ENCODE measurements at places on chromosomes 4 and X. TPM values are rescaled to one million over a fixed set of nuclear protein-coding genes. Genes with fewer than 3 reads are reported as not detected.

DNA sequence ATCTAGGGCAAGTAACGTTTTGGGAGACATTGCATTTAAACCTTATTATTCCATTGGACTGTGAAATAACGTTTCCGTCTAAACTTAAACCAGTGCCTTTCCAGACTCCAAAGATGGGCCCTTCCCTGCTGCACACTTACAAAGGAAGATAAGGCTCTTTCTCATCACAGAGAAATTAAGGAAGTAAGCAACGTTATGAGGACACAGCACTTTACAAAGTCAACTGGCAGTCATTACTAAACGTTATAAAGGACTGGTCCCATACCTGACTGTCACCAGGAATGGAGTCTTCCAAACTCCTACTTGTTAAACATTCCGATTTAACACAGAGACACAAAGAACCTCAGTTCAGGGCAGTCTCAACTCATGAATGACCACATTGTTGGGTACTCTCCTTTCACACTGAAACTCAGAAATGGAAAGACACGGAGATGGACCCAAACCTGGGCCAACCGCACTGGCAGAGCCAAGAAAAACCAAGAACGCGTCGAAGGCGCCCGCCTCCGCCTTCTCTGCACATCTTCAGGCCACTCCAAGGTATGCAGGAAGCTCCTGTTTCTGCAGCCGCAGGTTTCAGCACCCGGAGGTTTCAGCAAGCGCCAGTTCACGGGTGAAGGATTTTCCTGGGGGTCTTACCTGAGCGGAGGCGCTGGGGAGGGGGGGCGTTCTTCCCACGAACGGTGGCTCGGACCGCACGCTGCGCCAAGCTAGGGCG lies 670 bp downstream of the PAPSS1 start:
- peak; percentile 19 for DNase-seq

Gene CCDC110
- 0.80 TPM for polyA plus RNA-seq

GRCh38 chr4:138035781-138036258 lies 206.3 kb downstream of the SLC7A11 start:
- peak; percentile 60 for DNase-seq

Gene BEND2
- not detected for polyA plus RNA-seq

GRCh38 chr4:1398681-1399507 lies 7.3 kb downstream of the NKX1-1 start:
- DNase-seq = no peak

Gene KLKB1
- 0.06 TPM for polyA plus RNA-seq

DNA sequence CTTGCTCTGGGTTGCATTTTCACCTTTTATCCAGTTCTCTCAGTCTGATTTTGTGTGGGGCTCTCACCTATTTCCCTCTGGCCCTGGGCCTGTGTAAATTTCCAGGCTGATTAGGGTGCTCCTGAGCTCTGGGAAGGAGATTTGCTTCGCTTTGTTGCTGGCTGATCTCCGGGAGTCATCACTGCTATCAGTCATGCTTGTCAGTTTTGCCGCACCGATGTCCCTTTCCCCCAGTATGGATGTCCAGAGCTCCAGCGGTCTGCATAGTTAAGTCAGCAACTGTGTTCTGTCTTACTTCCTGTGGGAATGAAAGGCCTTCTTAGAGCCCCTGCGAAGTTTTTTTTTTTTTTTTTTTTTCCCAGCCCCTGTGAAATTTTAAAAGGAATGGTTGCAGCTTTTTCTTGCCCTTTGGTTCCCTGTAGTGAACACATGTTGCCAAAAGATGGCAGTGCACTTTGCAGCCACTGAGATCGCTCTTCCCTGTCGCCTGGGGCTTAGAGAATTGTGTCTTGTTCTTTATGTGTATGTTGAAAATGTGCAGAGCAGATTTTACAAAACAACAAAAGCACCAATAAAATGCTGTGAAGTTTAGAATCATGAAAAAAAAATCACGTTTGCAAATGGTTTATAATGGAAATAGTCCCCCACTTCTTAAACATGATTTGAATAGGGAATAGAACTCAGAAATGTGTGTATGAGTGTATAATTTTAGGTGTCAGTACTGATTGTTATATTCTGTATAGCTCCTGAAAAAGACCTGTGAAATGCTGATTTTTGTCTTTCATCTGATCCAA lies 109.1 kb upstream of the SLC4A4 start:
- DNase-seq = peak; percentile 83

DNA sequence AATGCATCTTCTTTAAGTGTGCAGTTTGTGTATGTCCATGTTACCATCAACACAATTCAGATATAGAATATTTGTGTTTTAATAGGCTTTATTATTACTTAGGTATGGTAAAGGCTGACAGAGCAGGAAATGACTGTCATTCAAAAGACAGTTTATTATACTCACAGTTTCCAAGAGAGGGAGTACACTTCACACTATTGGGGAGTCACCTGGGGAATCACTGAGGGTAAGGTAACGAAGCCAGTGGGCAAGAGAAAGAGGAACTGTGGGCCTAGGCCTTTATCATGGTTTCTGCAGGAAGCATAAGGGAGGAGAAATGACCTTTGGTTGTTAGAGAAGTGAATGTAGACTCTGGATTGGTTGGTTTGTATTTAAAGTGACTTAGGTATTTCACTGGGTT lies 235.1 kb upstream of the HCCS start:
- DNase-seq = no peak

Gene AGTR2
- polyA plus RNA-seq = not detected

Gene FRMD7
- 0.10 TPM for polyA plus RNA-seq

DNA sequence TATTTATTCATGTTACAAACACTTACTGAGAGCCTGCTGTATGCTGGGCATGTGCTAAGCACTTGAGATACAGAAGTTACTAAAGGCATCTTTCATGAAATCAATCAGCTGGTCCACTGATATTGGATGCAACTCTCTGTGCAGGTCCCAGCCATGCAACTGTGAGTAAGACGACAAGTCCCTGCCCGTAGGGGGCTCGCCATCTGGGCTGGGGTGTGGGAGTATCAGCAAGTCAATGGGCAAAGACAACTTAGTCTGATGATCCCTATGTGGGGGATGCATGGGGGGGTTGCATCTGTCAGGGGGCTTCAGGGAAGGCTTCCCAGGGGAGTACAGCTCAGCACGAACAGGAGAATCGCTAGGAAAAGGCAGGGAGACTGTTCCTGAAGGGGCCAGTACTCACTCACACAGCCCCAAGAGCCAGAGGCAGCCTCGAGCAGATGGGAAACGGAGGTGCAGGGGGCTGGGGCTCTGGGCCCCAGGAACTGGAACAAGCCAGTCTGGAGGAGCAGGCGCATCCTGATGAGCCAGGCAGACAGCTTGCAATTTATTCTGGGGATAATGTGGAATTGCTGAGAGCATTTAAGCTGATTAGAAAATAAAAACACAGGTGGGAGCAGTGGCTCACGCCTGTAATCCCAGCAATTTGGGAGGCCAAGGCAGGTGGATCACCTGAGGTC lies 40.2 kb downstream of the CRMP1 start:
- DNase-seq = no peak

Gene CCDC160
- 0.06 TPM for polyA plus RNA-seq

DNA sequence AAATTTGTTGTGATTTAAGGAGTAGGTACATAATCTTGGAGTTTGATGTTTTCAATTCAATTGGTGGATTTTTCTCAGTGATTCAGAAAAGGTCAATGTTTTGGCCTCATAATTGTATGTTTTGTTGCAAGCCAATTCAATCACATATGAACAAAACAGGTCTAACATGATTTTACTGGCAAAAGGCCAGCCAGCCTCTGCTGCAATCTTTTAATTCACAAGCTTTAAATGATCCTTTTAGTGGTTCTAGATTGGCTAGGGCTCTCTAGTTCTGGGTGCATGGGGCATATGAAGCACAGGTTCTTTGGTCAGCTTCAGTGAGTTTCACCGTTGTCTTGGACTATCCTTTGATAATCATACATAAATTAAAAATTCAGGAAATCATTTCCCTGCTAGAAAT lies 19.2 kb upstream of the SLC6A14 start:
- no peak for DNase-seq
